ENCODE measurements at places on chromosomes 3 and 15.

DNA sequence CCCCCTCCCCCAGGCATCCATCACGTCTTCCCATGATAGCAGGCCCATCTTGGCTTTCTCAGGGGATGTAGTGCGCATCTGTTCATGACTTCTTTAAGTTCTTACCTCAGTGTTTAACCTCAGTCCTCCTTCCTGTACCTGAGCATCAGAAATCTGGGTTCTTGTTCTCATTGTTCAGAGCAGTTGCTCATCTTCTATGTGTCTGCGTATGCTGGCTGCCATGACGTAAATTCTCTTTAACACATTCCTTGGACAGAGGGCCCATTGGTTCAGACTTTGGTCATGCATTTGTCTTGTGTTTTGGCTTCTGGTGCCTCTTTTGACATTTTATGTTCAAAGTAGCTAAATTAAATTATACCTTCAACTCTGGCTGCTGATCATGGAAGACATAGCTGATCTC, 227.3 kb downstream of the CACNA2D3 start:
- DNase-seq = no peak

DNA sequence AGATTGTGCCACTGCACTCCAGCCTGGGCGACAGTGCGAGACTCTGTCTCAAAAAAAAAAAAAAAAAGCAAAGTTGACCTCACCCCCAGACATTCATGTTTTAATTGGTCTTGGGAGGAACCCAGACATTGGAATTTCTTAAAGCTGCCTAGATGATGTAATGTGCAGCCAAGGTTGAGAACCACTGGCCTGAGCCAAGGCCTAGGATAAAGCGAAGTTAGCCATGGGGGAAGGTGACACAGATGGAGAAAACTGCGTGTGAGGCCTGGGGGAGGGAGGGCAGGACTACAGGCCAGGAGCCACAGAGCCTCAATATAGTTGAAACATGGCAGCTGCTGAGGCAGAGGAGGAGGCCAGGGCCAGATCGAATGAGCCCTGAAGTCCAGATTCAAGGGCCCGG, 21.0 kb downstream of the GLB1 start:
- DNase-seq = no peak

DNA sequence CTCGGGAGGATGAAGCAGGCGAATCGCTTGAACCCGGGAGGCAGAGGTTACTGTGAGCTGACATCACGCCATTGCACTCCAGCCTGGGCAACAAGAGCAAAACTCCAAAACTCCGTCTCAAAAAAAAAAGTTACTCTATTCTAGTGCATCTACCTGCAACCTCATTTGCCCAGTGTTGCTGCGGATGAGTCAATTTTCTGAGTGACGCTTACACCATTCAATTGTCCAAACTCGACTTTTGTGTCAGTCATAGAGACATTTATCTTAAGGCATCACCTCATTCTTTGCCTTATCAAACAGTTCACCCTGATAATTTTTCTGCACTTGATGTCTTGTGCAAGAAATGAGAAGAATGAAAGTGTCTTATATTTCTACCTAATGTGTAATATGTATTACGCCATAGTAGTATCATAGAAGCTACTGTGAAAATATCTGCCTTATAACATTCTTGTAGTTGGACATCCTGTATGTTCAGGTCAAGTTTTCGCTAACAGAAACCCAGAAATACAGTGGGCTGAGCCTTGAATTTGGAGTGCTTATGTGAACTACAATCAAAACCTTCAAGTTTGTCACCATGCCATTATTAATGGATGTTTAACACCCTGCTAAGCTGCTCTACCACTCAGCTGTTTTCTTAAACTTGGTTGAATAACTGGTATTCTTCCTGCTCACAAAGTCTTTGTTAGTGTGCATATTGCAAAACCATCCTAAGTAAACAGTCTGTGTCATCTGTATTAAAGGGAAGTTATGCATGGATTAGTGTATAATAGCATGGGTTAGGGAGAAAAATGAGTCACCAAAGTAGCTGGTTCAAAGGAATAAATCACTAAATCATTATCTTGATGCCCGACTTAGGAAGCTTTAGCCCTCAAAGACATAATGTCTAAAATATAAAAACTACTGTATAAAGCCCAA, 531.0 kb upstream of the NR2F2 start:
- DNase-seq = no peak

GRCh38 chr3:111616417-111617105, 21.4 kb upstream of the ZBED2 start:
- peak; percentile 57 for DNase-seq

DNA sequence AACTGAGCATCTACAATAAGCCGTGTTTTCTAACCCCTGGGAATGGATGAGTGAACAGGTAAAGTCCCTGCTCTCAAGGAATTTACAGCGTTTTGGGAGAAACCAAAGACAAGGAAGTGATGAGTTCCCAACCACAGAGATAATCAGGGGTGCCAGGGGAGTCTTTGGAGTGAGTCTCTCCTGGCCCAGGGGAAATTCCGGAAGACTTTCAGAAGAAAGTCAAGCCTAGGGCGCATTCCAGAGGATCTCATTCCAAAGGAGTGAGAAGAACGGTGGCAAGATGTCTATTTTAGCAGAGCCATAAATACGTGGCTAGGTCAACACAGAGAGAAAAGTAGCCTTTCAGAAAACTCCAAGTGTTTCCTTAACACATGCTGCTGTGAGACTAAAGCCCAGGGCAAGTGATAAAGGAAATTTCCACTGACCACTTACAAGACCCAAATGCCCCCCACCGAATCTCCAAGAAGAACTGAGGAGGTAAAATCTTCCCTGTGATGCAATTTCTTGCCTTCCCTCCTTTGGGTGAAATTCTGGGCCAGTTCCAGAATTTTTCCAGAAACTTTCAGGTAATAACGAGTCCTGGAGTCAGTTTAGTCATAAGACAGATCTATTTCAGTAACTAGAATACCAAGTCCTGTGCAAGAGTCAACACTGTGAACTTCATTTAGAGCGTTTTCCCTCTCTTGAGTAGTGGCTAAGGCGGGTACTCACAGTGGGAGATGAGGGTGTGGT, 437.4 kb downstream of the NR2F2 start:
- no peak for DNase-seq

- DNase-seq = no peak
Observed at GRCh38 chr15:95292785-95293450, 1037.6 kb upstream of the NR2F2 start.

Data from stimulated activated CD8-positive, alpha-beta memory T cell treated with anti-CD3 and anti-CD28 coated beads, Interleukin-2, amount 100 ng/mL, for 48 hours (primary cell).